ENCODE measurements at places on chromosomes 6 and 20.

DNA sequence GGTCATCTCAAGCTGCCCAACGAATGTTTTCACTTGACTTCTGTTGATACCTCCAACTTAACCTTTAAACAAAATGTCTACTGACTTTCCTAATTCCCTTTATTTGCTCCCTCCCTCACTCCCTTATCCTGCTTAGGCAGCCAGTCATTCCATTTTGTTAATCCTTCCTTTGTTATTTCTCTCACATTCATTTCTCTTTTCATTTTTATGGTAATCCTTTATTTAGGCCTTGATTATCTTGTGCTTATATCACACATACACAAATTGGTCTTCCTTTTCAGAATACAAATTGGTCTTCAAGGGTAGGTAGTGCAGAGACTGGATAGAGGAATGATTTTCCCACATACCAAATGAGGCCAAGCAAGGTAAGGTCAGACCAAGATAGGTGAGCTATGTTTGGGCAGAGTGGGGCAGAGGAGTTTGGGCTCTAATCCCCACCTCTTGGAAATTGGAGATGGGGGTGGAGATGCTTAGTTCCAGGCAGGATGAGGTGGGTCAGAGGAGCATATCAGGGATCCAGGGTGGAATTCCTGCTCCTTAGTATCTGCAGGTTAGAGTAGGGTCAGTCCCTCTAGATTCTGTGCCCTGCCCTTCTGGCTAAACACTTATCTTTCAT is 2.0 kb upstream of the SPACA1 start:
- DNase-seq: no peak

DNA sequence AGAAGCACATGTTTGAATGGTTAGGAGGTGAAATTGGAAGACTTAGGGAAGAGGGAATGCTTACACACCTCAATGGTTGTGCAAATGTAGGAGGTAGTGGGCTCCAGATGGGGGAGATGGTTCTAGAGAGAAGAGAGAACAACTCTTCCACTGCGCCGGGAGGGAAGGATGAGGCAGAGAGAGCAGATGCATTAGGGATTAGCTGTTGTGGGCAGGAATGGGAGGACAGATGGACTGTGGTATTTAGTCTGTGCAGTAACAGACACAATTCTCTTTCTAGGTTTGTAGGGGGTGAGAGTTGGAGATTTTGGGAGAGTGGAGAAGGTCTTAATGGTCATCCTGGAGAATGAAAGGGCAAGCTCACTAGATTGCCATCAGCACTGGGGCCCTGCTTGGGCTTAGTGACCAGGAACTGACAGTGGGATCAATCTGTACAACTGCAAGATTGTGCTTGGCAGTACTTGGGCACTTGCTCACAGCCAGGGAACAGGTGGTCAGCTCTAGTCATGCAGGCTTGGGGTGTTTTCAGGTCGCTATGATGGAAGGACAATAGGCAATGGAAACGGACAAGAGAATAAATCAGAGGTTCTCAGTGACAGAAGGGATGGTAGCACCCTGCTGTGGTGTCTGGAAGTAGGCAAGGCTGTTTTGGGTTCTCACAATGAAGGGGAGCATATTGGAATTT is 182.0 kb upstream of the MYLIP start:
- no peak for DNase-seq

DNA sequence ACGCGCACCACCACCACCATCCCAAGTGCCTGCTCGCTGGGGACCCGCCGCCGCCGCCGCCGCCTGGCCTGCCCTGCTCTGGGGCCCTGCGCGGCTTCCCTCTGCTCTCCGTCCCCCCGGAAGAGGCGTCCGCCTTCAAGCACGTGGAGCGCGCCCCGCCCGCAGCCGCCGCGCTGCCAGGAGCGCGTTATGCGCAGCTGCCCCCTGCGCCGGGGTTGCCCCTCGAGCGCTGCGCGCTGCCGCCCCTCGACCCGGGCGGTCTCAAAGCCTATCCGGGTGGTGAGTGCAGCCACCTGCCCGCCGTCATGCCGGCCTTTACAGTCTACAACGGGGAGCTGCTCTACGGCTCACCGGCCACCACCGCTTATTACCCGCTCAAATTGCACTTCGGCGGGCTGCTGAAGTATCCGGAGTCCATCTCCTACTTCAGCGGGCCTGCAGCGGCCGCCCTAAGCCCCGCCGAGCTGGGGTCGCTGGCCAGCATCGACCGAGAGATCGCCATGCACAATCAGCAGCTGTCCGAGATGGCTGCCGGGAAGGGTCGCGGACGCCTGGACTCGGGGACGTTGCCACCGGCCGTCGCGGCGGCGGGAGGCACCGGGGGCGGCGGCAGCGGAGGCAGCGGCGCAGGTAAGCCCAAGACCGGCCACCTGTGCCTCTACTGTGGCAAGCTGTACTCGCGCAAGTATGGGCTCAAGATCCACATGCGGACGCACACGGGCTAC is 7.2 kb downstream of the PRDM13 start:
- DNase-seq: no peak

DNA sequence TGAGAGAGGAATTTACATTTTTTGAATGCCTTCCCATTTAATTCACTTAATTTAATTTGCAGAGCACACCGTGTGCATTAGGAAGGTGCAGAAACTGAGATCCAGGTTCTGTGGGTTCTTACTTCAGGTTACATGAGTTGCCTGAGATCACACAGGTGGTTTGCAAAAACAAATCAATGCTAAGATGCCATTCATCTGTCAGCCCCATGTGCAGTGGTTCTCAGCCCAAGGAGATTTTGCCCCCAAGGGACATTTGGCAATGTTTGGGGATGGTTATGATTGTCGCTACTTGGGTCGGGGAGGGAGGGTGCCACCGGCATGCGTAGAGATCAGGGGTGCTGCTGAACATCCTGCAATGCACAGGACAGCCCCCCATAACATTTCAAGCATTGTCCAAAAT is 34.6 kb downstream of the BANF2 start:
- DNase-seq: no peak

GRCh38 chr6:121641158-121641557 is 205.7 kb downstream of the GJA1 start:
- DNase-seq: no peak

DNA sequence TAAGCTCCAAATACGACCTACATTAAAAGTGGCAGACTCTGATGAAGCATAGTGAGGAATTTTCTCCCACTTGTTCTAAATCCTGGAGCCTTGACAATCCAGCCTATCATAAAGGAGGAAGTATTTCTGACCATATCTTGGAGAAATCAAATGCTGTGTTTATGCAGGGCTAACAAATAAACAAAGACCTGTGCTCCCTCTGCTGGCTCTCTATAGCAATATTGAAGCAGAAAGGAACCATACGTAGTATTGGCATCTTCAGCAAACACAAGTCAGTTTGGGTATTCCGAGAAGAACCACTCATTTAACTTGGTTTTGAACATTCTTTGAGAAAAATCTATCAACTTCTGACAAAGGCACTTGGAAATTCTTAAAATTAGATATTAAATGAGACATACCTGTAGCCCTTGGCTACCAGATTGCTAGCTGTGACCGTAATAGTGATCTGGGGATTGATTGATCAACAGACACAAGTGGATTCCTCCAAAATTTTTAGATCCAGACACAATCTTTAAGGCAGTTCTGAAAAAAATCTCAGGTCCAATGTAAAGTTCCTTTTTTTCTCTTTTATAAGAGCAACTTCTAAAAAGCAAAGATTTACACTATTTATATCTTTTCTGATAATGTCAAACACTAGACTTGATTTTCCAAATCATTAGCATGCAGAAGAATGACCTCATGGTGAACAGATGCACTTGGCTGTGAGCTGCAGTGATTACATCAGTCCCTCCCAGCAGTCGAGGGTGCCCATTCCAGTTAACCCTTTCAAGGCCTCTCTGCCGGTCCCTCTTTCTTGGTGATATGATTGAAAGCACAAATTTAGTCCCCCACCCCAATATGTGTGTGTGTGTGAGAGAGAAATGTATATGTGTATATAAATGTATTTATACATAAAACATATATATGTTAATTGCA is 40.2 kb downstream of the INSM1 start:
- DNase-seq: no peak

- DNase-seq: no peak
These were observed 28.1 kb downstream of the HUS1B start for GRCh38 chr6:628766-629165.

DNA sequence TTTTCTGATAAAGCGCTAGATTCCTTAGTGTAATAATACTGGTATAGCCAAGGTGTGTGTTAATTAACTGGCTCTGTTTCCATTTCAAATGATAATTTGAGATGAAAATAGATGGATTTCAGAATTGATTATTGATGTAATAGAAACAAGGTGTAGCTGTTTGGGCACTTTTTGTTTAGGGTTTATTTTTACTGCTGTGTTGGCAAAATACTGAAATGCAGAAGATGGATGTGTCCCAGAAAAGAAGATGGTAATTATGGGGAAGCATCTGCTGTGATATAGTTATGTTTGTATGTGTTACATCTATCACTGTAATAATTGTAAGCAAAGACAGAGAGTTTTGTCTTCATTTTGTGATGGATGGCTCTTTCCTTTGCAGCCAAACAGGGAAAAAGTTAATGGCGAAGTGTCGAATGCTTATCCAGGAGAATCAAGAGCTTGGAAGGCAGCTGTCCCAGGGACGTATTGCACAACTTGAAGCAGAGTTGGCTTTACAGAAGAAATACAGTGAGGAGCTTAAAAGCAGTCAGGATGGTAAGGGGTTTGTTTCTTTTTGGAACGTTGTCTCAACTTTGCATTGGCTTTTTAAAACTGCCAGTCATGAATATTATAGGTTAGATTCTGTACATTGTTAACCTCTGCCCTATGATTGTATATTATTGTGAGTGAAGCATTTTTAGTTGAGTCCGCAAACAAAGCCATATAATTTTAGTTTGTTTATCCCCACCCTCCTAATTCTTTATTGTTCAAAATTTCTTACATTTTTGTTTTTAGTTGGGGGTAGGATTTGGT is 8.6 kb upstream of the ACAT2 start:
- no peak for DNase-seq

GRCh38 chr20:38806855-38807655 is 1.6 kb downstream of the PPP1R16B start:
- peak; percentile 8 for DNase-seq

DNA sequence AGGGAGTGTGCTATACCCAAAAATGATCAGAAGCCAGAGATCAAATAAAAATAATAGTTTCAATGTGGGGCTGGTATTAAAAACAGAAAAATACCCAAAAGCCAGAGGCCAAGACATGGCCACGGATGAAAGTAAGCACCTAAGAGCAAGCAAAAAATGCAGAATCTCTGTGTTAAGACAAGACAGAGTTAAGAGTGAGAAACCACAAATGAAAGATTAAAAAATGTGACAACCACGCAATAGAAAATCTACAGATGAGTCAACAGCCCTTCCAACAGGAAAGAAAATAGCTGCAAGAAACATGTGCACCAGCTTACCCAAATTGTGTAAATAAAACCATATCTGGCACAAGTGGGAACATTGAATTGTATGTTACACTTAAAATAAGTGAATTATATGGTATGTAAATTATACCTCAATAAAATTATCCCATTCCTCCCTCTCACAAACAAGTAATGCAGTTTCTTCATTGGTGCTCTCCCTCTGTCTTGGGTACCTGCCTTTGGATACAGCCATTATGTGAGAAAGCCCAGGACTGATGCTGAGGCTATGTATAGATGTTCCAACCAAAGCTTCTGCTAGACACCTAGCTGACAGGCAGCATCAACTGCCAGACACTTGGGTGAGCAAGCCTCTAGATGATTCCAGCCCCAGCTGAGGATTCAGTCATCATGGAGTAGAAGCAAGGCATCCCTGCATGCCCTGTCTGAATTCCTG is 55.3 kb upstream of the UFL1 start:
- DNase-seq: no peak

- DNase-seq: no peak
These were observed 110.1 kb downstream of the BMP2 start for GRCh38 chr20:6877633-6878032.

- DNase-seq: no peak
These were observed 466 bp upstream of the PSMB1 start for GRCh38 chr6:170553534-170554012.

GRCh38 chr6:53796451-53796780 is 1.6 kb downstream of the LRRC1 start:
- no peak for DNase-seq

- DNase-seq: no peak
These were observed 156.1 kb downstream of the SLC35B3 start for GRCh38 chr6:8279041-8279805.

DNA sequence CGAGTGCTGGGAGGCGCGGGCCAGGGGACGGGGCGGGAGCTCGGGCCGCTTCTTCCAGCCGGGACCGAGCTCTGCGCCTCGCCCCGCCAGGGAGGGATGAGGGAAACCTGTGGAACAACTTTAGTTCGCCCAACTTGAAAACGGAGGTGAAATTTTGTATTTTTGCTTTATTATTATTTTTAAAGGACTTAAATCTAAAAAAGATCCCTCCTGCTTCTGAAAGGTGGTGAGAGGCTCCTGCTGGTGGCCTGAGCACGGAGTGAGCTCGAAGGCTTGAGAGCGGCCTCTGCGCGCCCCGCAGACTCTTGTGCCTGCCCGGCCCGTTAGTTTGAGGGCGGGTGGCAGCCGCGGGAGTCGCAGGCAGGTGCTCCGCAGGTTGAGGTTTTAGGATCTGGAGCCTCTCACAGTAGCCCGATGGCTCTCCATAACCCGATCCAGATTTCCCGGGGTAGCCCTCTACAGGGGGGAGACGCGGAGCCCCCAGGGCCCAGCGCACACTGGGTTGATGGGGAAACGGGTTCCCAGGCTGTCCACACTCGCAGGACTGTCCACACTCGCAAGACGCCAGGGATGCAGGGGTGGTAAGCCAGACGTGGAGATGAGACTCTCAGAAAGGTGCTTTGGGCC is 46.2 kb upstream of the SUPT3H start:
- DNase-seq: no peak

- no peak for DNase-seq
These were observed 6.5 kb upstream of the RBBP8NL start for GRCh38 chr20:62433658-62434497.

All from activated effector memory CD4-positive, alpha-beta T cell treated with Interleukin-2 at 50 U/mL for 16 hours (primary cell).